Fibroblast of mammary gland (primary cell): ENCODE measurements at places on chromosomes 13 and 19.
A peak's percentile ranks its signal among the peaks of the same experiment; 100 is the strongest.

DNA sequence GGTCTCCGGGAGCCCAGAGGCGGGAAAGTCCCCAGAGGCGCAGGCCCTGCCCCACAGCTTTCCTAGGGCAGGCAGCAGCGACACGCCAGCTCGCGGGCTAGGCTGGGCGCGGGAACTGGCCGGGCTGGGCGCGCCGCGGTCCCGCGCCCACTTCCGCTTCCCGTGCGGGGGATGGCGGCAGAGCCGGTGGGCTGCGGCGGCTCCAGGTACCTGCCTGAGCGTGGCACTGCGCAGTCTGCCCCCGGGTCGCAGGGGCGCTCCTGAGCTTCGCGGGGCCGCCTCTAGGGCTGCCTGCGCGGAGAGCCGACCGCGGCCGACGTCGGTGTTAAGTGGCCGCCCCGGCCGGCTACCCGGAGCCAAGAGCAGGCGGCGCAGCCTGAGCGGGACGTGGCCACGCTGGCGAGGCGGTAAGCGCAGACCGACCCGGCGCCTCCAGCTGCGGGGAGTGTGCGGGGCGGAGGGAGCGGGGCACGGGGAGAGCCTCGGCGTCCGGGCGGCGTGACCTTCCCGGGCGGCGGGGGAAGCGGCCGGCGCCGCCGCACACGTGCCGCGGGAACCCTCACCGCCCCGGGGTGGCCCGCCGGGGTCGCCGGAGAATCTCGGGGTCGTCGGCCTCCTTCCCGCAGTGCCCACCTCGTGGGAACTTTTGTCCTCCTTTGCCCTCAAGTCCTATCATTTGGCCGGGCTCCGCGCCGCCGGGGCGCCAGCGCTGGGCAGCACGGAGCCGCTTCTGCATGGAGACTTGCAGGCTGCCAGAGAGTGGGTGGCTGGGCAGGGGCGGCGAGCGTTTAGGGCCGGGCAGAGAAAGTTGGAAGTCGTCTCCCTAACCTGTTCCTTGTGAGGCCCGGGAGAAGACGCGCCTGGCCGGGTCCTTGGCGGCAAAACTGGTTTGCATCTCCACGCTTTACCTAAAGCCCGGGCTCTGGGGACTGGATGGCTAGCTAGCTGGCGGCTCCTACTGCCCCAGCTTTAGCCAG, 31.4 kb upstream of the MPHOSPH8 start:
- DNase-seq, result peak; percentile 32

DNA sequence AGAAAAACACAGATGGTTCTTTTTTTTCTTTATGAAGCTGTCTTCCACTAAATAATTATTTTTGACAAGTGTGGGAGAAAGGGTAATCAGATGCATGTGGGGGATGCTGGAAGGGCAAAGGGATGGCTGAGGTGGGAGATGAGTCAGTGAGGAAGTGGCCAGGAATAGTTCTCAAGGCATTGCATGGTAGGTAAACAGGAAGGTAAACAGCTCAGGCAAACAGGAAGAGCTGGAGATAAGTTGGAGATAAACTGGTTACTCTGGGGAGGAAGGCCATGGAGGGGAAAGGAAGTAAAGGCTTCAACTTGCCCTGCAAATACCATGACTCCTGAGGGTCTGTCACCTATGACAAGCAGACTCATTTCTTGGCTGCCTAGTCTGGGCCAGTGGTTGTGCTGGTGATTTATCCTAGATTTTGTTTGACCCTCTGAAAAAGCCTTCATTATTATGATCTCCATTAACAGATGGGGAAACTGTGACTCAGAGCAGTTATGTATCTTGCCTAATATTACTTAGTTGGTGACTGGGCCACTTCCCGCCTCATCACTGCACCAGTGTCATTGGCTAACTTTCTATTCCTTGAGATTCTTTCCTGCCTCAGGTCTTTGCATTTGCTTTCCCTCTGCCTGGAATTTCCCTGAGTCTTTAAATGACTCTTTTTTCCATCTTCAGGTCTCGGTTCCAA, 17.1 kb downstream of the ACTL9 start:
- no peak for DNase-seq

- DNase-seq, result no peak
These were observed 6.7 kb downstream of the SPPL2B start for GRCh38 chr19:2334986-2335846.

- DNase-seq, result no peak
These were observed 39.5 kb downstream of the SIAH3 start for GRCh38 chr13:45811891-45812694.

DNA sequence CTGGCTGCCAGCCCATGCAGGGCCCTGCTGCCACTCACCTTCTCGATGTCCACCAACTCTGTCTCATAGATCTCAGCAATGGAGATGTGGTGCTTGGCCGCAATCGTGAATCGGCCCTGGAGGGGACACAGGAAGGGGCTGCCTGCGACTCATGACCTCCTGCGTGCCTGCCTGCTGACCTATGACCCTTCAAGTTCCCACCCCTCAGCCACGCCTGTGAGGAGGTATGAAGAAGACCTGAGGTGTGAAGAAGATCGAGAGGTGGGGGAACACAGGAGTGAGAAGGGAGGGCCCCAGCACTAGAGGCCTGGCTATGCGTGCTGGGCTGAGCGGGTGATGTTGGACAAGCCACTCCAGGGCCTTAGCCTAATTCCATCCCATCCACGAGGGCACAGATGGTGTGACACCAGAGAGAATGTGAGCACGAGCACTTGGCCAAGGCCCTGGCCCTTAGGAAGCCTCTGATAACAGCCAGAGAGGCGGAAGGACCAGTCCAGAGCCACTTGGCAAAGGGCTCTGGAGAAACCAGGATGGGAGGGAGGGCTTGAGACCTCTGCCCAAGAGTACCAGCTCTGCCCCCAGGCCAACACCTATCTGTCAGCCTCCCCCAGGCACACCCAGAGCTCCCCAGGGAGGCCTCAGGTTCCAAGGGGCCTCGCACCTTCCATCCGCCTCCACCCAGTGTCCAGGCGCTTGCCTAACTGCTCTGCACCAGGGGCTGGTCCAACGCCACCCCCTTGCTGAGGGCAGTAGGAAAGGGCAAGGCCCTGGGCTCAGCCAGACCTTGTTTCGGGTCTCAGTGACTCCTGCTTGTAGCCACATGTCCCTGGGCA, 9.6 kb upstream of the KPTN start:
- DNase-seq, result no peak

DNA sequence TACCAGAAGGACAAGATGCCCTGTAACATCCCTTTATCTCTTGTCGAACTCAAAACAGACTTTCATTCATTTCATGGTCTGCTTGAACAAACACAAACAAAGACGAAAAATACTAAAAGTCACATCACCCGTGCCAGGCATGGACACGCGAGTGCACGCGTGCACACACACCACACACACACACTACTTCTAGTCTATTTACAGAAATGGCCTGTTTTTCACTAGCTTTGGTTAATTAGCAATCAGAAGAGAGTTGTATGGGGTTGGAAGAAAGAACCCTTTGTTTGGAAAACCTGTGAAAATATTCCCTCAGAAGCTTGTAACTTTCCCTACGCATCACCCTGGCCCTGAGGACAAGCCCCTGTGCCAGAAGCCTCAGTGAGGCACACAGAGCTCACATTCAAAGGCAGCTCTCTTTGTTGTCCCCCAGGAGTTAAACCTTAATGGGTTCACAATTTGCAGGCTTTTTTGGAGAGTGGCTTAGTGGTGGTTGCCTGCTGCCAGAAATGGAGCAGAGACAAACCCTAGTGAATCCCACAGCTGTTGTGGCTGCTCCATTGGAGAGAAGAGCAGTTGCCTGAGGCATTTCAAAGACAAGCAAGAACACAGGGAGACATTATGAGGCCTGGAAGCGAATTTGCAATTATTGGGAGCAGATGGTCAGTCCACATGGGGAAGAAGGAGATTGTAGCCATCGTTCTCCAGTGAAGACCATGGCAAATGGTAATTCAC, 55.9 kb downstream of the STARD13 start:
- no peak for DNase-seq

GRCh38 chr19:1058112-1058511, 8.9 kb upstream of the ARHGAP45 start:
- no peak for DNase-seq

- DNase-seq, result no peak
These were observed 189.4 kb downstream of the PCDH17 start for GRCh38 chr13:57820924-57821323.

- DNase-seq, result no peak
These were observed 51.0 kb downstream of the LYL1 start for GRCh38 chr19:13051557-13052165.

GRCh38 chr13:83883061-83883523, 818 bp upstream of the SLITRK1 start:
- DNase-seq, result no peak

DNA sequence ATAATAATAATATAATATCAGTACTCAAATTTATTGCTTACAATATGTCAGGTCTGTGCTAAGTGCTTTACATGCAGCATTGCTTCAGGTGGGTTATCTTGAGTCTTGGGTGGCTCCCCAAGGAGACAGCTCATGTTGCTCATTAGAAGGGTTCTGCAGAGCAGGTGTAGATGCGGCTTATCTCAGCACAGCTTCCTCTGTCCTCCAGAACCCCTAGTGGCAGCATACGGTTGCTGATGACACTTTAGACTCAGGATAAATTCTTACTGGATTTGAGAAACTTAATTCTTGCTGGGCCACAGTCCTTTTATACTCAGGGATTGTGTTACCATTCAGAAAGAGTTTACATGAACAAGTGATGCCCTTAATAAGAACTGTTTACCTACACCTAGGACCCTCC, 8.9 kb downstream of the COG3 start:
- DNase-seq, result no peak

DNA sequence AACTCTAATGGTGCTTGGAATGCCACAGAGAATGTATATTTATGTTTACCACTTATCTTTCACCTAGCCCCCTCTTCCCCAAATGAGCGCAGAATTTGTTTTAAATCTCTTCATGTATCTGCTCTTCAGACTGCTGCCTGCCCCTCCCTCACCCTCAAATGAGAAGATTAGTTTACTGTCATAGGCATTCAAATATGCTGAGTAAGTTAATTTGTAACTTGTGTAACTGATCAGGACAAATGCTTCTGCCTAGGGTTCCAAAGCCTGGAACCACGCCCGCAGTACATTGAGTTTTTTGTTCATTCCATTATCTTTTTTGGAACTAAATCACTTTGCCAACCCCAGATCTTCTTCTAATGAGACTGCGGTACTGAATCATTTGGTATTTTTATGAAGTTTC, 74.5 kb downstream of the ATP8A2 start:
- no peak for DNase-seq
